ENCODE measurements at places on chromosomes 13 and 19.

DNA sequence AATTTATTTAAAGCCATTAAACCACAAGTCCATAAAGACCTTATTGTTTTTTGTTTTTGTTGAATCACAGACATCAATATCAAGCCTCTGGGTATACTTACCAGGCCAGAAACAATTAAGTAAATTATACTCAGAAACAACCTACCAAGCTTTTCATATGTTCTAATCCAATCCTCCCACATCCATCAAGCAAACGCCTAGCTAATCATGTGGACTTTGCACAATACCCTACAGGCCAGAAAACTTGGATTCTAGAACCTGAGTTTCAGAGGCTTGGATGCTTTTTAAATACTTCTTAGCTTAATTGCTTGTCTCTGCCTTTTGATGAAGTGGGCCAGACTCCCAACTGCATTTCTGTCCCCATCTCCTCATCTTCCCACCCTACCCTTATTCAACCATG, 39.9 kb downstream of the TGDS start:
- DNase-seq: no peak

GRCh38 chr13:22320991-22321390, 650.1 kb downstream of the FGF9 start:
- DNase-seq: no peak

GRCh38 chr13:32581177-32581786, 5.0 kb upstream of the PDS5B start:
- no peak for DNase-seq

DNA sequence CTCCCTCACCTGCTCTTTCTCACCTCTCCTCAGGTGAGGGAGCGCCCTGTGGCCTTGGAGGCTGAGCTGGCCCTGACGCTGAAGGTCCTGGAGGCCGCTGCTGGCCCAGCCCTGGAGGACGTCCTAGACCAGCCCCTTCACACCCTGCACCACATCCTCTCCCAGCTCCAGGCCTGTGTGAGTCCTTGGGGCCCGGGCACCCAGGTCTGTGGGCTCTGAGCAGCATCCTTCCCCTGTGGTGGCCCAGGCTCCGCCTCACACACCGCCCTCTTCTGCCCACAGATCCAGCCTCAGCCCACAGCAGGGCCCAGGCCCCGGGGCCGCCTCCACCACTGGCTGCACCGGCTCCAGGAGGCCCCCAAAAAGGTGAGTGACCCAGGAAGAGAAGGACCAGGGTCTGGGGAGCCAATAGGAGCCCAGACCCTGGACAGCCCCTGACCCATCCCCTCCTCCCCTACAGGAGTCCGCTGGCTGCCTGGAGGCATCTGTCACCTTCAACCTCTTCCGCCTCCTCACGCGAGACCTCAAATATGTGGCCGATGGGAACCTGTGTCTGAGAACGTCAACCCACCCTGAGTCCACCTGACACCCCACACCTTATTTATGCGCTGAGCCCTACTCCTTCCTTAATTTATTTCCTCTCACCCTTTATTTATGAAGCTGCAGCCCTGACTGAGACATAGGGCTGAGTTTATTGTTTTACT, 1.9 kb downstream of the IFNL1 start:
- no peak for DNase-seq

GRCh38 chr19:7101498-7102253, 32.2 kb downstream of the ZNF557 start:
- DNase-seq: no peak

DNA sequence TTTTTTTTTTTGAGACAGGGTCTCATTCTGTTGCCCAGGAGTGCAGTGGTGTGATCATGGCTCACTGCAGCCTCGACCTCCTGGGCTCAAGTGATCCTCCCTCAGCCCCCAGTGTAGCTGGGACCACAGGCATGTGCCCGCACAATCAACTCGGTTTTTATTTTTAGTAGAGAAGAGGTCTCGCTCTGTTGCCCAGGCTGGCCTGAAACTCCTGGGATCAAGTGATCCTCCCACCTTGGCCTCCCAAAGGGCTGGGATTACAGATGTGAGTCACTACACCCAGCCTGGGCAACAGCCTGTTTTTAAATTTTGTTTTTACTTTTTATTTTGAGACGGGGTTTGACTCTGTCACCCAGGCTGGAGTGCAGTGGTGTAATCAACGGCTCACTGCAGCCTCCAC, 2.3 kb upstream of the KDM4B start:
- DNase-seq: no peak

DNA sequence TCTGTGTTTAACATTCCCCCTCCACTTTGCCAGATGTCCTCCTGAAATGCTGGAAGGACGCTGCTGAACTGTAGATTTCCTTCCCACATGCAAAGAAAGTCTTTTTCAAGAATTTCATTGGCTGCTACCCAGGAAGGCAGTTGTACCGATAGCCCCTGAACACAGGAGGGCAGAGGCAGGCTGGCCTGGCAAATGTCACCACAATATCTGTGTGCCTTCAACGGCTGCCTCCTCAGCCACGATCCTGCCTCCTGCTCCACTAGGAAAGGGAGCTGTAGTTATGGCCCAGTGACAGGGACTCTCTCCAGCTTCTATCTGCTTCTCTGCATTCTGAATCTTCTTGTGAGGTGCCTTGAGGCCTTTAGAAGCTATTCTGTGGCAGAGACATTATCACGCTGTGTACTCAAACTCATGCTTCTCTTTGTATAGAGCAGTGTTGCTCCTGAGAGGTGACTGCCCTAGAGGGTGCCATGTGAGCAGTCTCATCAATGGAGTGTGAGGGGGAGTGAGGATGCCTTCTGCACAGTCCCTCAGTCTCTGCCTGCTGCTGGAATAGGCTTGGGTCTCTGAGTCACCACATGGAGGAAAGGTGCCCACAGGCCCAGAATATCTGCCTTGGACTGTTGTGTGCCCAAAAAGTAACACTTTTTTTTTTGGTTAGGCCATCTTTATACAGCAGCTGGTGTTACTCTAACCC, 279.8 kb downstream of the DNAJC15 start:
- no peak for DNase-seq

- peak; percentile 15 for DNase-seq
Measured at GRCh38 chr13:101453784-101454201, 1.3 kb downstream of the ITGBL1 start.

DNA sequence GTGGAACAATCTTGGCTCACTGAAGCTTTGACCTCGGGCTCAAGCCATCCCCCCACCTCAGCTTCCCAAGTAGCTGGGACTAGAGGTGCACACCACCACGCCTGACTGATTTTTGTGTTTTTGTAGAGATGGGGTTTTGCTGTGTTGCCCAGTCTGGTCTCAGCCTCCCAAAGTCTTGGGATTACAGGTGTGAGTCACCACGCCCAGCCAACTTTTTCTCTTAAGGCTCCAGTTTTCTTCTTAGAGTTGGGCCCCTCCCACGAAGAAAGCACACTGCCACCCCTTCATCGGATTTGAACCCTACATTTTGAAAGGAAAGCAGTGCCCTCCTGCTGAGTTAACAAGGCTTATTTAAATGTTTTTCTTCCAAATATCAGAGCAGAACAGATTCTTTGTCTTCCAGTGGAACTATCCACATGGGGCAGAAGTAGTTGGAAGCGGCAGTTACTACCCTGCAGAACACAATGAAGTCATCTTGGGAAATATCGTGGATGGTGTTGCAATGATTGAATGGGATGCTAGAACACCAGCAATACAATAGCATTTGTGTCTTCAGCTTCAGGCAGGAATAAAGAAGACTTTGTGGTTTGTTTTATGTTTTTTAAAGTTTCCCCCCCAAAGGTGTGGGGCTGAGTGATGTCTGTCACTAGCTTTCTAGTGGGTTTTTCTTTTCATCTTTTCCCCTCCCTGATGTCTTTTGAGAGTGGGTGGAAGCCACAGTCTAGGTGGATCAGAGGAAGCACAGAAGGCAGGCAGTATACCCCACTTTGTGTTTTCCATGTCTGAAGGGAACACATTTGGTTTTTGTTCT, 8.9 kb downstream of the ACTN4 start:
- no peak for DNase-seq

- DNase-seq: no peak
Measured at GRCh38 chr19:33580645-33581037, 41.1 kb upstream of the CHST8 start.

GRCh38 chr13:96020155-96020575, 33.0 kb downstream of the UGGT2 start:
- peak; percentile 81 for DNase-seq

GRCh38 chr19:33280351-33280921, 21.9 kb downstream of the CEBPA start:
- no peak for DNase-seq

DNA sequence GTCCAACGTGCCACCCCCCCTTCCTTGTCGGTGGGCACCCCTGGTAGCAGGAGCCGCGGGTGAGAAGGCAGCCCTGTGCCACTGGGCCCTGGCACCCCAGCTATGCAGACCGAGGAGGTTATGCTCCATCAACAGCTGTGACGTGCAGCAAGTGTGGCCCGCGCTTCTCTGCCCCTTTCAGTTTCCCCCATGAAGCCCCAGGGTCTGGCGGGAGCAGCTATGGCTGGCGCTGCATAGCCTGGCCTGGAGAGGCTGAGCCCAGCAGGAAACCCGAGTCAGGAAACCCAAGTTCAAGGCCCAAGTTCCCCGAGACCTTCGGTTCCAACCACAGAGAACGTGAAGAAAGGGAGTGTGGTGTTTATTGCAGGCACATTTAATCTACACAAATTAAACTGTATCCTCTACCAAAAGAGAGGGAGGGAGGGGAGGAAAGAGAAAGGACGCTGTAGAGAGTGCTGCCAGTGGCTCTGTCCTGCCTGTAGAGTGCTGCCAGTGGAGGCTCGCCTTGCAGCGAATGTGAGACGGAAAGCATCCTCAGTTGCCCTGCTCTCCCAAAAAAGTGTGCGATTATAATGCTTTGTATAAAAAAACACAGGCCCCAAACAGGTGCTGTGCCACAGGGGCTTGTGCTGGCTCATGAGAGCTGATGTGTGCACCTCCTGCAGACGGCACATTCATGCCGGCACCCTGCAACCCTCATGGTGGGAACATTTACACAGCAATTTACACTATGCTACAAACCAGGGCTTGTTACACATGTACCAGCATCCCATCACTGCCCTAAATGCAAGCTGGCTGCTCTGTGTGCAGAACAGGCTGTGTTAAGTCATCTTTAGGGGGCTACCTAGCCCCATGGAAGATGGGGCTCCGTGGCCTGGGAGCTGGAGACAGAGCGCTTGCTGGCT, 16.3 kb downstream of the POP4 start:
- no peak for DNase-seq

DNA sequence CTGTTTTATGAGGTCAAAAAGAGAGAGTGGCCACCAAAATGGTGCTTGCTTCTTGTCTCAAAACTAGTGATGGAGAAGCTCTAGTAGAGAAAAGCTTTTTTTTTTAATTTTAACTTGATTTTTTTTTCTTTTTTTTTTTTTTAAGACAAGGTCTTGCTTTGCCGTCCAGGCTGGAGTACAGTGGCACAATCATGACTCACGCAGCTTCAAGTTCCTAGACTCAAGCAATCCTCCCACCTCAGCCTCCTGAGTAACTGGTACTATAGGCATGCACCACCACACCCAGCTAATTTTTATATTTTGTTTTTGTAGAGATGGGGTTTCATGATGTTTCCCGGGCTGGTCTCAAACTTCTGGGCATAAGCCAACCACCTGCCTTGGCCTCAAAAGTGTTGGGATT, 279.0 kb downstream of the TBC1D4 start:
- no peak for DNase-seq

- DNase-seq: no peak
Measured at GRCh38 chr13:94318418-94318817, 161.1 kb downstream of the DCT start.

GRCh38 chr19:43644181-43644580, 4.5 kb upstream of the CADM4 start:
- DNase-seq: no peak

- no peak for DNase-seq
Measured at GRCh38 chr19:28956961-28957360, 256.0 kb downstream of the UQCRFS1 start.

- DNase-seq: no peak
Measured at GRCh38 chr13:46748300-46748699, 48.7 kb downstream of the ESD start.

DNA sequence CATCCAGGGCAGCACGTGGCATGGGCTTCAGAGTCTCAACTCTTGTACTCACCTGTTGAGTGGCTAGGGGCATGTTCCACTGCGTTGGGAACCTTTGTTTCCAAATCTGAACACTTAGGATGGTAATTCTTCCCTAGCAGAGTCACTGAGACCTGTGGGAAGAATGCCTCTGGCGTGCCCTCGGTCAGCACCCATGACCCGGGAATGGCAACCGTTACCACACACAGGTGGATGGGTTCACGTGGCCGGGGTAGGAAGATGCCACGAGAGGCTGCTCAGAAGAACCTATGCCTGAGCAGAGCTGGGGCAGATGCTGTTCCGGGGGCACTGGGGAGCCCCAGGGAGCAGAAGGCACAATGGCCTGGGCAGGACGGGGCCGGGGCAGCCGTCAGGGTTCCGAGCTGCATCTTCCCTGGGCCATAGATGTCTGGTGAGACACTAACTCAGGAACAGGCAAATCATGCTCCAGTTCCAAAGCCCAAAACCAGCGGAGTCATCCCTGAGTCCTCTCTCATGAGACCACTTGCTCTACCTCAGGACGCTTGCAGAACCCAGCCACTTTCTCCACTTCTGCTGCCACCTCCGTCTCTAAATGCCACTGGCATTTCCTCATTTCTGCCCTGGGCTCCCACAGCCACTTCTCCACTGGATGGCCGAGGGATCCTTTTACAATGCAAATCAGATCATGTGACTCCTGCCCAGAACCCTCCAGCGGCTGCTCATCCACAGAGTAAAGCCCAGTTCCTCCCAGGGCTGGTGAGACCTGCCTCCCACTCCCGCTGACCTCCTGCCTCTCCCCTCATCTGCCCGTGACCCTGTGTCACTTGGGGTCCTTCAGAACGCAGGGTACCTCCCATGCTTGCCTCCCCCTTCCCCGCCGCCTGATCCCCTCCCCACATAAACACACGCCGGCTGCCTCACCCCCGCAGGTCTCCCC, 36.7 kb downstream of the FAM124A start:
- DNase-seq: no peak

DNA sequence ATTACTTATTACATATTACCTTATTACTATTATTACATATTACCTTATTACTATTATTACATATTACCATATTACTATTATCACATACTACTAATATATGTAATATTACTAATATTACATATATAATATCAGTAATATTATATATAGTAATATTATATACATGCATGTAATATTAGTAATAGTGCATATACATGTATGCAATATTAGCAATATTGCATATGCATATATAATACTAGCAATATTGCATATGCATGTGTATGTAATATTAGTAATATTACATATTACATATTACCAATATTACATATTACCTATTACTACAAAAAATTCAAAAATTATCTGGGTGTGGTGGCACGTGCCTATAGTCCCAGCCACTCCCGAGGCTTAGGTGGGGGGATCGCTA, 22.4 kb downstream of the PDE4A start:
- no peak for DNase-seq

GRCh38 chr13:113756441-113757097, 2.5 kb upstream of the TMEM255B start:
- DNase-seq: no peak

- no peak for DNase-seq
Measured at GRCh38 chr13:31957772-31958171, 73.8 kb upstream of the FRY start.
